ENCODE measurements at places on chromosomes 5 and 9. TPM values are rescaled to one million over a fixed set of nuclear protein-coding genes. Genes with fewer than 3 reads are reported as not detected.

GBGT1 gene
- total RNA-seq, result 5.6 TPM

NFIB gene
- 40.7 TPM for total RNA-seq

SPATA31D4 gene
- not detected for total RNA-seq

NIPAL4 gene
- total RNA-seq, result not detected

CATSPER3 gene
- total RNA-seq, result 0.17 TPM

IL3 gene
- not detected for total RNA-seq

BBLN gene
- 31.0 TPM for total RNA-seq

LCN2 gene
- total RNA-seq, result not detected

CLTB gene
- total RNA-seq, result 82.2 TPM

TMEFF1 gene
- 5.1 TPM for total RNA-seq

HTR4 gene
- not detected for total RNA-seq

LMBRD2 gene
- 12.2 TPM for total RNA-seq

SLC1A1 gene
- total RNA-seq, result 7.7 TPM

SLCO4C1 gene
- total RNA-seq, result not detected

NEUROG1 gene
- total RNA-seq, result not detected

PCDHGA12 gene
- total RNA-seq, result 26.0 TPM

PCDHGA6 gene
- 6.3 TPM for total RNA-seq

PCDHGC4 gene
- total RNA-seq, result 6.0 TPM

LIX1 gene
- total RNA-seq, result not detected

FAM153A gene
- total RNA-seq, result 0.66 TPM

OR13D1 gene
- total RNA-seq, result not detected

IL31RA gene
- 3.3 TPM for total RNA-seq

ARRDC3 gene
- 90.8 TPM for total RNA-seq

RNF183 gene
- not detected for total RNA-seq

DENND4C gene
- total RNA-seq, result 96.6 TPM

TYRP1 gene
- not detected for total RNA-seq

PCDHA7 gene
- total RNA-seq, result 0.66 TPM

BICD2 gene
- total RNA-seq, result 60.2 TPM

MYO10 gene
- 81.5 TPM for total RNA-seq

CENPP gene
- total RNA-seq, result 1.7 TPM

DDX41 gene
- total RNA-seq, result 98.9 TPM

CDKN2A gene
- 39.5 TPM for total RNA-seq

PFN3 gene
- not detected for total RNA-seq

PCDHB11 gene
- total RNA-seq, result not detected

GZMA gene
- not detected for total RNA-seq

SUSD3 gene
- total RNA-seq, result 1.3 TPM

Measured in smooth muscle cell of trachea (primary cell).